ENCODE measurements at places on chromosomes 6 and 20.

DNA sequence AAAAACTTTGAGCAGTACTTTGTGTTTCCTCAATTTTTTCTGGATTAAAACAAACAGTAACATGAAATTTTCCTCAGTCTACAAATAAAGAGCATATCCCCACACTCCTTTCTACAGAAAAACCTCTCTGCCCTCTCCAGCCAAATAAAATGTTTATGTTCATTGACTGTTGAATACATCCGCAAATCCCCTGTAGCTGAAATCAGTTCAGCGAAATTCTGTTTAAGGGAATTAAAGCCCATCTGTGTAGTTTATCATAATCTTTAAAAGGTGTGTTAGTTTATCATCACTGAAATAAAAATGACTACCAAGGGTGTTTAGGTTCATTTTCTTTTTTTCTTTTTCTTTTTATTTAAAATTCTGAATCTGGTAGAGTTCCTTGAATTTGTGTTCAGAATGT is 157.8 kb upstream of the RUNX2 start:
- DNase-seq, result no peak

DNA sequence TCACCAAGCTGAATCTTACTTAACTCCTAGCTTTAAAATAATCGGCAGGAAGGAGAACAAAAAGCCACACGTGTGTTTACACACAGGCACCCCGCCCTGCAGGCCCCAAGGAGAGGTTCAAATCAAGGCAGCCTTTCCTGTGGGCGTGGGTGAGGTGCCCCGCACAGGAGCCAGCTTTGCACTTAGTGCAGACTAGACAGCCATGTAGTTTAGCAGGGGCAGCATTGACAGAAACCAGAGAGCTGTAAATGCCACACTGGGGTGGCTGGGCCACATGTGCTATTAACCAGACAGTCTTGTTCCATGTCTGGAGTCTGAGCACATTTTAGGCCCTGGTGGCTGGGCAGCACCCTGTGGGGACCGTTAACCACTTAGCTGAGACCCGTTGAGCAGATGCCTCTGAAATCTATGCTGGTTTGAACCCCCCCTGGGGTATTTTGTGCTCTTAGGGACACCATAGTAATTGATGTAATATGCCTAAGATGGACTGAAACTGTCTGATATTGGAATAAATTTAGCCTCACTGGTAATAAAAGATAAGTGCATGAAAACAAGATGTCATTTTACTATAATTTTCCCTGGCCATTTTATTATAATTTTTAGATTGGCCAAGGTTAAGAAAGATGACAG is 106.4 kb upstream of the KCNG1 start:
- DNase-seq, result no peak

GRCh38 chr6:126055449-126055848 is 69.1 kb downstream of the TRMT11 start:
- DNase-seq, result no peak

DNA sequence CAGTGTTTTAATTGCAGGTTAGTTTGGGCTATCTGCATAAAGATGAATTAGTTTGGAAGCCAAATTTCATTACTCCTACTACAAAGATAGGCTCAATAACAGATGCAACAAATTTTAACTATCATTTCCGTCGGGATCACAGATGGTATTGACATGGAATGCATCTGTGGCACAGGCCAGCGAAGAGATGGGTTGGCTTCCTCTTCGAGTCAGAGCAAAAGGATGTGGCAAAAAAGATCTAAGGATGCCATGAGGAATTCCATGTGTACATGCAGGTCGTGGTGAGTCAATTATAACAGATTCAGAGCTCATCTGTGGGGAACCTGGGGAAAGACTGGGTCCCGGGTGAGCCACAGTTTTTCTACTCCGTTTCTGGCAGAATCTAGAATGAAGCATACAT is 83.0 kb upstream of the CITED2 start:
- no peak for DNase-seq

DNA sequence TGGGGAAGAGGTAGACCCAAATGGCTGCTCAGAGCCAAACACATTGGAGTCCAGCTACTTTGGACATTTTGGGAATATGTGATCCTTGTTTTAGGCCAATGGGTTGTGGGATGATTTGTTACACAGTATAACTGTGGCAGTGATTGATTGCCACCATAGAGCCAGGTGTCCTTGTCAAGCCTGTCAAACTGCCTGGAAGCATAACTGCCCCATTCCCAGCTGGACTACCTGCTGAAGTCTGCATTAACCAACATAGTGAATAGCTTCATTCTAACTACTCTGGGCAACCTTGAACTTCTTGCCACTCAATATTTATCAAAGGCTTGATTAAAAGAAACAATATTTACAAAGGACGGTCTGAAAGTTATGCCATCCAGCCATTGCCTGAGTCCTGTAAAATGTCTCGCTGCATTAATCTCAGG is 164.7 kb downstream of the LINC00237 start:
- DNase-seq, result no peak

- no peak for DNase-seq
Observed at GRCh38 chr20:44467289-44467883, 8.3 kb upstream of the TTPAL start.

- DNase-seq, result no peak
Observed at GRCh38 chr20:990293-990959, 11.7 kb downstream of the RSPO4 start.

DNA sequence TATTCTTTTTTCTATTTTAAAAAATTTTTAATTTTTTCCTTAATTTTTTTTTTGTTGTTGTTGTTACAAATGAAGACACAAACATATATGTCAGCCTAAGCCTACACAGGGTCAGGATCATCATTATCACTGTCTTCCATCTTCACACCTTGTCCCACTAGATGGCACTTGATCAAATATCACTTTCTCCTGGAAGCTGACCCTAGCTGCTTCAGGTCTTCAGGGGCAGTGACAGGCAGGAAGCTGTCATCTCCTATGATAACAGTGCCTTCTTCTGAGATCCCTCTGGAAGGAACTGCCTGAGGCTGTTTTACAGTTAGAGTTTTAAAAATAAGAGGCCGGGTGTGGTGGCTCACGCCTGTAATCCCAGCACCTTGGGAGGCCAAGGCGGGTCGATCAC is 70.2 kb upstream of the EEF1E1 start:
- no peak for DNase-seq

DNA sequence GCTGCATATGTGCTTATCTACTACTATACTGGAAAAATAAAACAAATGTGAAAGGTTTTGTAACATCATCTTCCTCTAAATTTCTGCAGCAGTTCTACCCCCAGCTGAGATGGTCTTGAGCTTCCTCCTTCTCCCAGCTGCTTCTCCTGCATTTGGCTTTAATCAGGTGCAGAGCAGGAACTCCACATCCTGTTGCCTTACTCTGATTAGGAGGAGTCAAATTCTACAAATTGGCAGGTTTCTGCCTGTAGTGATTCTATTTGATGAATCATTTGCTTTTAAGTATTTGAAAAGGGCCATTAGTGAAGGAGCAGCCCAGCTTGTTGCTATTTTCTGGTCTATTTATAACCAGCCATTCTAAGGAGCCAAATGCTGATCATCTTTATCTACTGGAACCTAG is 224.5 kb downstream of the GMDS start:
- no peak for DNase-seq

DNA sequence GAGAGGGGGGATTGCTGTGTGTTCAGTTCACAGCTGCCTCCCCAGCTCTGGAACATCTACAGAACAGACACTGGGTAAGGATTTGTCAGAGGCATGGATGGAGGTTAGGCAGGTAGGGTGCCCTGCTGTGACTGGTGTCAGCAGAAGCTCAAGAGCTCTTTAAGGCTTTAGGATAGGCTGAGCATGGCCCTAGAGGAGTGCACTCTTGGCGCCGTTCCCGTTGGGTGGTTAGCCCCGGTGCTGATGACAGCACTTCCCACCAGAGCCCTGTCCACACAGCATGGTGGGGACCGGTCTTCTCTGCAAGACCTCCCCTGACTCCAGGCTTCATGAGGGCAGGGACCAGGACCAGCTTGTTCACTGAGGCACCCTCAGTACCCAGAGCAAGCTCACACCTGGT is 262.0 kb downstream of the BMP7 start:
- DNase-seq, result no peak

GRCh38 chr6:2850538-2851113 is 9.0 kb upstream of the SERPINB1 start:
- DNase-seq, result no peak

DNA sequence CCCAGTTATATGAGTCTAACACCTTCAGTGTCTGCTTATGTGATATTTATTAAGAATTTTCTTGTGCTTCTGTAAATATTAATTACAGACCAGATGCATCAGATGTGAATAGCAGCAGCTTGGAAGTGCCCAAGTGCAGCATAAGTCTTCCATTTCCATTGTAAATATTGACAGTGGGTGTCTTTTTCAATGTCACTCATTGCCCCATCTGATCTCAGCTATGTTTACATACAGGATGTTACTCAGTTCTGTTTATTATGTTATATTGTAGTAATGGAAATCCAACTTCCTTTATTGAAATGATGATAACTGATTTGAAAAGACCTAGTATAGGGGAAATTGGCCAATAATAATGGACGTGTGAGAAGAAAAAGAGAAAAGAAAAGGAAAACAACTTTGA is 296.7 kb downstream of the SAMD5 start:
- no peak for DNase-seq

- no peak for DNase-seq
Observed at GRCh38 chr20:32244150-32244823, 33.2 kb upstream of the KIF3B start.

GRCh38 chr20:52105442-52106422 is 85.8 kb downstream of the ZFP64 start:
- peak; percentile 38 for DNase-seq

DNA sequence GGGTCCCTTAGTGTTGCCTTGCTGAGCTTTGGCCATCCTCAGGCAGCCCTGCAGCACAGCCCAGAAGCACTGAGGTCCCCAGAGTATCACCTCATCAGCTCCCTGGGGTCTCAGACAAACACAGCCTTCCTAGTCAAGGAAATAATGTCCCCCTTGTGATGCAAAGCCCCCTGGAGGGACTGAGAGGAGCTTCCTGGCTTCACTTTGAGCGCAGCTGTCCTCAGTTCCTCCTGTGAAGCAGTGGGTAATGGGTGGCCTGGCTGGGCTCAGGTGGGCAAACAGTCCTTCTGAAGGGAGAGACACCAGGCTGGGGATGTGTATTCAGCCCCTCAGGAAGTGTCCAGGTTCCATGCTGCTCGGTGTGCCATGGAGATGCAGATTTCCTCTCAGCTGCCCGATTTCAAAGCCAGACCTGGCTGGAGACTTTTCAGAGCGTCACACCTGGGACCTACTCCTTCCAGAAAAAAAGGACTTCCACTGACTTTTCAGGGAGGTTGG is 79.2 kb upstream of the FOXA2 start:
- DNase-seq, result no peak

- DNase-seq, result no peak
Observed at GRCh38 chr20:15708984-15709598, 864.2 kb downstream of the KIF16B start.

- DNase-seq, result no peak
Observed at GRCh38 chr6:37882292-37882691, 62.8 kb downstream of the ZFAND3 start.

DNA sequence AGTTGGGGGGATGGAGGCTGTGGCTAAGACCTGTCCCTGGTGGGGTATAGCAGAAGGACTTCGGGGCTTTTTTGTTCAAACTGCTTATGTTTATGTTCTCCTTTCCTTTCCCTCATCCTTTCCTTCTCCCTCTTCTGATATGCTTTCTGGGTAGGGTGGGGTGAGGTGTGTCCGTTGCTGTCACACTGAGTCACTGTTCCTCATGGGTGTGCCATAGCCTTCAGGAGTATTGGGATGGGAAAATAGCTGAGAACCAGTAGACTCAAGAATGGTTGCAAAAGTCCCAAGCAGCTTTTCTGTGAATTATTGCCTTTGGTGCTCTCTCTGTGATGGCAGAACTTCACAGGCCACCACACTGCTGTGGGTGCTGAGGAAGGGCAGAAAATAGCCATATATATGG is 39.6 kb downstream of the TPD52L1 start:
- DNase-seq, result no peak

DNA sequence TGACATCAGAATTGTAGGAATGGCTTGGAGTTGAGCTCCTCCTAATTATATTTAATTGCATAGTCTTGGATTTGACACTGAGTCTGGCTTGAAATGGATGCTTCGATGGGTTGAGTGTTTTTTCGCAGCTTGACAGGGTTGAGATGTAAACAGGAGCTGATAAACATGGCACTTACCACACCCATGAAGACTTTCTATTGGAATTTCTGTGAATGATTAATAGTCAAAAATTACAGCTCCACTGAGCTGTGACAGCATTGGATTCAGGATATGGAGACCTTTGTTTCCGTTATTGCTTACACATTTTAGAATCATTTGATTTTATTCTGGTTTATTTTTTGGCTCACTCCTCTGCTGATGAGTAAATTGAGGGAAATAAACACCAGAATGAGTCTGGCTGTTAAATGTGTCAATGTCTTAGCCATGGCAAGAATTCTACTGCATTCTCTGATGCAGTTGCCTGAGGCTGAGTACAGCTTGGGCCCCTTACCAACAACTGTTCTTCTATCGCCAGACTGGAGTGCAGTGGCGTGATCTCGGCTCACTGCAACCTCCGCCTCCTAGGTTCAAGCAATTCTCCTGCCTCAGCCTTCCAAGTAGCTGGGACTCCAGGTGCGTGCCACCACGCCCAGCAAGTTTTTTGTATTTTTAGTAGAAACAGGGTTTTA is 128.1 kb upstream of the DOK5 start:
- no peak for DNase-seq

DNA sequence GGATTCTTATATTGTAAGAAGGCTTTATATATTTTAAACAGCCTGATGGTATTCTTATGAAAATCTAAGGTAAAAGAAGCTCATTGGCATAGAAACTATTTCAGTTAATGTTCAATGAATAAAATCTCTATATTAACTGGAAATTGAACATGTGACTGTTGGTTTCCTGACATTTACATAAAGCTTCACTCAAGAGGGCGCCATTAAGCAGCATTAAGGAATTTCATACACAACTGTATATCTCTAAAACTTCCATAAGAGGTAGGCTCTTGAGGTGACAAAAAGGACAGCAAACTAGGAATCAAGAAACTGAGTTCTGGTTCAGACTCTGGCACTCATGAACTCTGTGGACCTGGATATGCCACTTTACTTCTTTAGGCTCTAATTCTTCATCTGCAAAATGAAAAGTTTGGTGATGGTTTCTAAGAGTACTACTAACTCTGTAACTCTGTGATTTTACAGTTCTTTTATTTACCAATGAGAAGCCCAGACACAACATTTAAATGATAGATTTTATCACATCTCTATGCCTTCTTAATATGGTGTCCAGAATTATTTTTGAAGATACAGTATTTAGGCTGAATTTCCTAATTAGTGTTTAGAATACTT is 147.5 kb downstream of the FLRT3 start:
- DNase-seq, result peak; percentile 20

- DNase-seq, result no peak
Observed at GRCh38 chr20:10314198-10314597, 95.6 kb downstream of the SNAP25 start.

DNA sequence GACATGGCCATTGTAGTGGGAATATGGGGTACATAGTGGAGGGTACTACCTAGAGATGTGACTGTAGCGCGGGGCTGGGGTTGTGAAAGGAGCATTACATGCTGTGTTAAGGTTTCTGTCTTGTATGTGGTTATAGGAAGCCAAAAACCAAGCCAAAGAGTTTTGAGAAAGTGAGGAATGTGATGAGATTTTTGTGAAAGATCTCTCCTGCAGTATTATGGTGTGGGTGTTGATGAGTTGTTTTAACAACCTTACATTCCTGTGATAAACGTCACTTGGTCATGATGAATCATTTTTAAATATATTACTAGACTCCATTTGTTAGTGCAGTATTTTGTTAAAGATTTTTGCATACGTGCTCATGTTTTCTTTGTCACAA is 48.9 kb downstream of the ZFAND3 start:
- DNase-seq, result no peak

- DNase-seq, result no peak
Observed at GRCh38 chr20:50776122-50776817, 18.6 kb upstream of the BCAS4 start.
